ENCODE measurements at places on chromosomes 5 and 9.

GRCh38 chr5:135442431-135443160 is 4.6 kb downstream of the DCANP1 start:
- no peak for DNase-seq

GRCh38 chr5:140342287-140342686 is 4.1 kb downstream of the HBEGF start:
- DNase-seq, result no peak

GRCh38 chr5:160833806-160834205 is 18.2 kb downstream of the ATP10B start:
- DNase-seq, result no peak

- DNase-seq, result no peak
Observed at GRCh38 chr9:126397056-126397455, 70.4 kb downstream of the MVB12B start.

DNA sequence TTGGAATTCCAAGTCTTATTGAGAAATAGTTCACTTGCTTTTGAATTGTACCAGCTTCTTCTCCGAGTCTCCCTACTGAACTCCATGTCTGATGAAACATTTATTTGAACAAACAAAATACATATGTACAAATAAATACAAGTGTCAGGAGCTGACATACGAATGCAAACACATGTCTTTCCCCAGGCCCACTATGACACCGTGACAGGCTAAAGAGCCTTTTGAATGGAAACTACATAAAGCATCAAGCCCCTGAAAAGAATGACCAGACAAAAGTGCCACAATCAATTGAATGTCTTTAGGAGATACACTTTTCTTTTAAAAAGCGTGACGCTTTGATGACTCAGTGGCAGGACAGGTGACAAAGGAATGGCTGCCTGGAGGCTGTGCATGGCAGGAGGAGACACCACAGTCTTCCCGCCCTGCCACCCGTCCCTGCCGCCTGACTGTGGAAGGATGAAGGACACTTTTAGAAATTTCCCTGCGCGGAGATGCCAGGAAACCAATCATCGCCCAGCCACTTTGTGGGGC is 112.4 kb upstream of the BNC2 start:
- DNase-seq, result no peak

GRCh38 chr9:81613002-81613812 is 76.1 kb downstream of the TLE1 start:
- no peak for DNase-seq

GRCh38 chr5:17769277-17769676 is 135.0 kb downstream of the TAF11L14 start:
- no peak for DNase-seq
